Caco-2 (cell line): ENCODE measurements at places on chromosomes 11 and 22.

GRCh38 chr11:118334745-118335144 is 7.8 kb downstream of the CD3D start:
- no peak overlapping the region for H3K27ac ChIP-seq
- no peaks in the 10 kb centered on the region; the same call in 1 of the 2 replicates for H3K36me3 ChIP-seq
- H3K4me1 ChIP-seq: peaks cover 7% of the 10 kb centered on the region; the same call in 1 of the 2 replicates
- no peaks in the 10 kb centered on the region for H3K27me3 ChIP-seq
- DNase-seq: no peak

DNA sequence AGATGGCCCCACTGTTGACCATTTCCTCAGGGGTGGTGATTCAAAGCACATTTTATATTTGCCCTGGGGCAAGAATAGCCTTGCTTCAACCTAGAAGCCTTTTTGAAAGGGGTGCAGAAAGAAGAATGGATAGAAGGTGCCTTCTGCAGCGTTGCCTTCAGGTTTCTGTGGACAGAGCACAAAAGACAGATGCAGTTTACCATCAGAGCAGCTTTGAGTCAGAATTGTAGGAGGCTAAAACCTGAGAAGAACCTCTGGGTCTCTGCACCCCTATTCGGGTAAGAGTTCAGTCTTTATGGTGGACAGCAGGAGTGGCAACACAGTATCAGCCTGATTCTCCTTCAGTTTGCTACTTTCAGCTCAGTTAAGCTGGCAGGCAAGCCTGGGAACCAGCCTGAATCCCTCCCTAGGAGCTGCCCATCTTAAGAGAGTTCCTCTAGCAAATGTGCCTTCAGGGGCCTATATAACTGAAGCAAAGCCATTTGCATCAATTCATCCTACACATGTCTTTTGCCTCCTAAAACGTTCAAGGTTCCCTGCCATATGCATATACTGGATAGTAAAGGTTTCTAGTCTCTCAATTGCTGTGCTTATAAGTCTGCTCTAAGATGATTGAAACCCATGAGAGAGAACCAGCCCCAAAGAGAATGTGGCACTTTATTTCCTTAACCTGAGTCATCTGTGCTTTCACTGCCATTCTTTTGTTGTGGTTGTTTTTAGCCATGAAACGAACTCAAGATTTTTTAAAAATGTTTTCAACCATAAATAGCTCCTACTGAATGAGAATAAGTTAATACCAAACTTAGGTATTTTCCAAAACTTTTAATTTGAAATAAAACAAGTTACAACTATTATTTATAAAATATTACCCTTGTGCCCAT is 123.0 kb downstream of the TRIM44 start:
- peak overlapping the region; percentile 64 for H3K27ac ChIP-seq
- H3K4me3 ChIP-seq: no peak overlapping the region
- H3K4me1 ChIP-seq: peaks cover 33% of the 10 kb centered on the region
- no peaks in the 10 kb centered on the region for H3K27me3 ChIP-seq
- no peaks in the 10 kb centered on the region for H3K36me3 ChIP-seq

DNA sequence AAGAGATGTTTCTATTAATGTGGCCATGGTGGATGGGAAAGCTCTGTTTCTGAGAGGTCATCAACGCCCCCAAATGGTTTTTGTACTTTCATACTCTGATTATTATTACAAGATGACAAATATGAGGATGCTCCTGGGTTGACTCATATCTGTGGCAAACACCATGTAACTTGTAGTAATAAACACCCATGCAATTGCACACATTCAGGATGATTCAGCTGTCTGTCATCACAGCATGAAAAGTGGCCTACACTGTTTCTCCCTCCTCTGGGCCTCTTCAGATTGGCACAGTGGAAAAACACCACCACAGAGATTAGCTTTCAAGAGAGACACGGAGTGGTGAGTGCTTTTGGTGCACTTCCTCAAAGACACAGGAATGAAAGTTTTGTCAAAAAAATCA is 85.4 kb downstream of the MTNR1B start:
- H3K4me3 ChIP-seq: no peak overlapping the region
- H3K36me3 ChIP-seq: no peaks in the 10 kb centered on the region
- no peaks in the 10 kb centered on the region for H3K27me3 ChIP-seq

GRCh38 chr11:117820516-117820915 is 4.0 kb downstream of the FXYD2 start:
- no peak overlapping the region for H3K4me3 ChIP-seq
- no peak overlapping the region for H3K27ac ChIP-seq
- H3K36me3 ChIP-seq: no peaks in the 10 kb centered on the region
- DNase-seq: no peak
